ENCODE measurements at places on chromosomes 2 and 18. TPM values are rescaled to one million over a fixed set of nuclear protein-coding genes. Genes with fewer than 3 reads are reported as not detected.

DNA sequence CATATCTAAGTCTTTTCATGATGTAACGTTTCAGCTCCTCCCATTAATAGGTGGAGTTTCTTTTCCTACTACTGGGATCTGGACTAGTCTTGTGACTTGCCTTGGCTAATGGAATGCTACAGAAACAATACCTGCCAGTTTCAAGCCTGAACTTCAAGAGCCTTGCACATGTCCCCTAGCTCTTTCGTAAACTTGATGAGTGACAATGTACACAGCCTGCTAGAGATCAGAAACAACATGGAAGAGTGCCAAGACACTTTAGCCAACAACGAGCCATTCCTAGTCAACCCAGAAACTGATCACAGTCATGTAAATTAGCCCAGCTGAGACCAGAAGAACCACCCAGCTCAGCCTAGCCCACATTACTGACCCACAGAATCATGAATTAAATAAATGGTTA, 24.8 kb upstream of the STK39 start:
- no peak for DNase-seq

The GRHL1 gene
- 5.1 TPM for polyA plus RNA-seq

- DNase-seq = no peak
Measured at GRCh38 chr2:233346930-233347329, 7.4 kb upstream of the DGKD start.

- no peak for DNase-seq
Measured at GRCh38 chr2:207238831-207239701, 73.3 kb upstream of the KLF7 start.

- no peak for DNase-seq
Measured at GRCh38 chr2:86488561-86489250, 47.5 kb downstream of the KDM3A start.

DNA sequence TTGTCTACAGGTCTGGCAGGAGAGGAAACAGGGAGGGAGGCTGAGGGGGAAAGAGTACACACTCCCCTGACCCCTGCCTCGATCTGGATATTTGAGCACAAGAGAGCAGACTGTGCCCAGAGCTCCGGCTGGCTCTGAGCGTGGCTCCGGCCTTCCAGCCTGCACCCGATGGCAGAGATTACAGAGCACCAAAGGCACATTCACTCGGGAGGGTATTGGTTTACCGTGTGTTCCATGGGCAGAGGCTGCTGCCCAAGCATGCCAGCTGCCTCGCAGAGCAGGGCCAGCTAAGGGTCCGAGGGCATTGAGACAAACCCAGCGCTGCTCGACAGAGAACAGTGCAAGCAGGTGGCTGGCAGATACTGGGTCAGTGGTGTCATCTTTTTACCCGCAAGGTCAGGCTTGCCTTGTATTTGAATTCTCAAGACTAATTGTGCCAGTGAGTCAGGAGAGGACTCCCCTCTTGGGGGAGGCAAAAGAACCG, 132.2 kb downstream of the TNS1 start:
- DNase-seq = no peak

The UNC80 gene
- 2.0 TPM for polyA plus RNA-seq
